ENCODE measurements at places on chromosomes 2 and 18.

GRCh38 chr2:3944071-3944470 is 240.7 kb downstream of the DCDC2C start:
- DNase-seq: no peak

- DNase-seq: no peak
These were observed 89.0 kb downstream of the NBAS start for GRCh38 chr2:15472133-15472532.

DNA sequence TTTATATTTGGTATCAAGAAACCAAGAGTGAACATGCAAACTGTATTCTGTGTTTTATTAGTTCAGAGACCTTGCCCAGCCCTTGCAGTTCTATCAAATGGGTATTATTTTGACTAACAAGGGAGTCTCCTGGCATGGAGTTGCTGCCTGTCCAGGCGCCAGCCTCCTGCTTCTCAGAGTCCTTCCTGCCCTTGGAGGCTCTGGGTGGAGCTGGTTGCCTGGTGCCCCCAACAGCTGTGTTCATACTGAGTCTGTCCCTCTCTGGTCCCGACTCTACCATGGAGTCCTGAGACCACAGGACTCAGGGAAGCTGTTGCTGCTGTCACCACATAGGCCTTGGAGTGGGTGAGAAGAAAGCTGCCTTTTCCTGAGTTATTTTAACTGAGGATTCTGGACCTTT is 26.3 kb upstream of the GREB1 start:
- no peak for DNase-seq

DNA sequence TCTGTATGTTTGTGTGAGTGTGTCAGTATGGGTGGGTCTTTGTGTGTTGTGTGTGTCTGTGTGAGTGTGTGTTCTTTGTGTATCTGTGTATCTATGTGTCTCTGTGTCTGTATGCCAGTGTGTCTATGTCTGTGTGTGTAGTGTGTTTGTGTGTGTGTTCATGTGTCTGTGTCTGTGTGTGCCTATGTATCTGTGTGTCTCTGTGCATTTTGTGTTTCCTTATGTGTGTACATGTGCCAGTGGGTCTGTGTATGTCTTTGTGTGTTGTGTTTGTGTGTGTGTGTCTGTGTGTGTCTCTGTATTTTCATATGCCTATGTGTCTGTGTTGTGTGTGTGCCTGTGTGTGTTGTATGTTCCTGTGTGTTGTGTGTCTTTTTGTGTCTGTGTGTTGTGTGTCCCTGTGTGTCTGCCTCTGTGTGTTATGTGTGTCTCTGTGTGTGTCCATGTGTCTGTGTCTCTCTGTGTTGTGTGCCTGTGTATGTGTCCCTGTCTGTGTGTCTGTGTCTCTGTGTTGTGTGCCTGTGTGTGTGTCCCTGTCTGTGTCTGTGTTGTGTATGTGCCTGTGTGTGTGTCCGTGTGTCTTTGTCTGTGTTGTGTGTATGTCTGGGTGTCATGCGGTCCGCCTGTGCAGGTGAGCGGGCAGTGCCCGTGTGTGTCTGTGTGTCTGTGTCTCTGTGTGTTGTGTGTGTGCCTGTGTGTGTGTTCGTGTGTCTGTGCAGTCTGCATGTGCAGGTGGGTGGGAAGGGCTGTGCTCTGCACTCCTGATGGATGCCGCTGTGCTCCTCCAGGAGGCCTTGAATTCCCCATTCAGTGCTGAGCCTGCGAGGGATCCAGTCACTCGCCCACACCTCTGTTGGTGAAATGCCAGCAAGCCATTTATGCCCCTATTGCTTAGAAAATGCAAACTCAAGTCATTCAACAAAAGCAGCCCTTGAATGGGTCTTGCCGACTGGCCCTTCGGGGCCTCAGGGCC is 37.4 kb downstream of the KLHL29 start:
- no peak for DNase-seq

DNA sequence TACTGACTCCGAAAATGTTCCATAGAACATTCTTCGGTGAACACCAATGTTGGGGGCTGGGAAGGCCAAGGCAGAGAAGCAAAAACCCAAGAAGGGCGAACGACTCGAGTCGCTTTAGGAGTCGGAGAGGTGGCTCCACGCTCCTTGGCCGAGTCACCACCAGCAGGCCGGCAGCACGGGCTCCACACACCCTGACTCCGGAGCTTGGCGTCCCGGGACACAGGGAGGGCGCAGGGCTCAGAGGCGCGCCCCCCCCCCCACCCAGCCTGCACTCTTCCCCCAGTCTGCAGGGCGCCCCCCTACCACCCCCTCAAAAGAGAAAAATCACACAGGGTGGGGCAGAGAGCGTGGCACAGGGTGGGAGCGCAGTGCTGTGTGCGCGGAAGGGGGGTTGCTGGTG is 7.5 kb upstream of the ADI1 start:
- no peak for DNase-seq

DNA sequence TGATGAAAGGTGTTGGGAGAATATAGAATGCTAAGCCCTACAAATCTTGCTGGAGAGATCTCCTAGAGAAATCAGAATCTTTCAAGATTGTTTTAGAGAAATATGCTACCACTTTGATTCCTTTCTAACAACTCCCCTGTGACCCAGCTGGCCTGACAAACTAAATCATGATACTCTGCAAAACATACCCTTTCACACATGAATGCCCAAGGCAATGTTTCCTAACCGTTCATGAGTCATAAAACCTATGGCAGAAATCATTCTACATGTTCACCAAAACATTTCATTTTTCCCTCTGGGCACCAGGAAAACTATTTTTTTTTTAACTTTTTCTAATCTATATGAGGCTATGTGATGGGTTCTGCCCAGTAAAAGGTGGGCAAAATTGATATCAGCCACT is 77.8 kb upstream of the SETBP1 start:
- DNase-seq: no peak

DNA sequence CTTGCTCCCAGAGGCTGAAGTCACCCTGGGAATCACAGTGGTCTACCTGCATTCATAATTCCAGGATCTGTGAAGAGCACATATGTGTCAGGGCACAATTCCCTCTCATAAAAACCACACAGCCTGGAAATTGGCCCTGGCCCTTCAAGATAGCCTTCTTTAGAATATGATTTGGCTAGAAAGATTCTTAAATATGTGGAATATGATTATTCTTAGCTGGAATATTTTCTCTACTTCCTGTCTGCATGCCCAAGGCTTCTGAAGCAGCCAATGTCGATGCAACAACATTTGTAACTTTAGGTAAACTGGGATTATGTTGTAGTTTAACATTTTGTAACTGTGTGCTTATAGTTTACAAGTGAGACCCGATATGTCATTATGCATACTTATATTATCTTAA is 24.2 kb downstream of the ICOS start:
- no peak for DNase-seq

GRCh38 chr2:37143974-37144373 is 12.8 kb downstream of the EIF2AK2 start:
- DNase-seq: no peak

GRCh38 chr2:168814939-168815907 is 12.8 kb downstream of the NOSTRIN start:
- no peak for DNase-seq

DNA sequence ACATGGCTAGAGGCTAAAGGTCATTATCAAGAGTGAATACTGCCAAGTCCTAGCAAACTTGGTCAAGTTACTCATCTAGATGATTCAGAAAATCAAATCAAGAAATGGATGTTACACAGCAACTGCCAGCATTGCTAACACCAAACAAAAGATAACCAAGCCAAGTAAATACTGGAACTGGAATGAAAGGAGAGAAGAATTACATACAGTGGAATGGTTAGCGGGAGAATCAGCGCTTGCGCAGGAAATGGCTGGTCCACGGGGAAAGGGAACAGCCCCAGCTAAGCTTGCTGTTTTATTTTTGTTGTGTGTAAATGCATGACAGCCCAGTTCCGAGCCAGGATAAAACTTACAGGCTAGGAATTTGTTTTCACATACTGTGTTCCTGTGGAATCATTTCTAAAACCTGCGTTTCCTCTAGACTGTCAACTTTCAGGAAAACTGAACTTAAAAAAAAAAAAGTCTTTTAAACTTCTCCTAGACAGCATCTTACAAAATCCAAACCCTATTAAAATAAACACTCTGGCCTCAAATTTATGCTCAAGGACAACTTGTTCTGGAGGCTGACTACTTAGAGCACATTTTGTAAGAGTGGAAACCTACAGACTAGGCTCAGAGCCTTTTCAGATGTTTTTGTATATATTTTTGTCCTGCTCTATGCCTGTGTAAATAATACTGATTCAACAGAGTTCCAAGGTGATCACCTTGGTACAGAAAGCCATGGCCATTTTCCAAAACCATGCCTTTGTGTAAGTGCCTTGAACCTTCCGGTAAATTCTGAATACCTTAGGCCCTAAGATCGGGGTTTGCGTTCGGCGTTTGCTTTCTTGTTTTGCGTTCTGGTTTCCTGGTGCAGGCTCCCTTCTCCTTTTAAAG is 30.7 kb upstream of the TXNDC2 start:
- DNase-seq: no peak

- peak; percentile 28 for DNase-seq
These were observed 506 bp downstream of the BMPR2 start for GRCh38 chr2:202376460-202377206.

- DNase-seq: no peak
These were observed 13.7 kb downstream of the HES6 start for GRCh38 chr2:238225911-238226697.

GRCh38 chr18:62085756-62086155 is 101.1 kb downstream of the PIGN start:
- no peak for DNase-seq

DNA sequence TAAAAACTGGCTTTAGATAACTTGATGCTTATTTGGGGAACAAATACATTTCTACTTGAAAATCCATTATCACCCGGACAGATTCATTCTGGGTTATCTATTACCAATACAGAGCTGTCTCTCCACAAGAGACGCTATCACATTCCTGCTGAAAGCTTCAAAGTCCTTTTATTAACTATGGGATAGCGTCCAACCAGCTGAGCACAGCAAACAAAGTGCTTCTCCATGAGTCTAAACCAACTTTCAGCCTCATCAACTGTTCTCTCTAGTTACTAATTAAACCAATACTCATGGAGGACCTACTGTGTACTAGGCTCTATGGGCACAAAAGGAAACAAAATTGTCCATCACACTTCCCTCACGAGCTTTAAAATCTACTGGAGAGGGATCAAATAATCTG is 132.8 kb downstream of the L3MBTL4 start:
- DNase-seq: no peak

DNA sequence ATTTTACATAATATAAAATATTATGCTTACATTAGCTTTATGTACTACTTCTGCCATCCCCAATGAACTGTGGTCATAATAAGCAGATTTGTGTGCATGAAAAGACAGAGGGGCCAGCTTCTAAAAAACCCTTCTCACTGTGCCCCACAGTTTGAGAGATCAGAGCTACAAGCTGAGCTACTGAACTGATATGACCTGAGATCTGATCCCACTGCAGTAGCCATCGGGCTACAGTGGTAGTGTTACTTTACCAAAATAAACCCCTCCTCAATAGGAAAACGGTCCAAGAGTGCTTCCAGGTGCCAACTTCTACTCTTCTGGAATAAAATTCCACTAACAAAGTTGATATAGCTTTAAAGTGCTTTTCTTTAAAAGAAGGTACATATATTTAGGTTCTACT is 43.1 kb downstream of the IKZF2 start:
- DNase-seq: no peak

- no peak for DNase-seq
These were observed 666.1 kb downstream of the SATB2 start for GRCh38 chr2:198791623-198792022.

GRCh38 chr2:10829299-10829698 is 16.7 kb upstream of the PDIA6 start:
- no peak for DNase-seq

DNA sequence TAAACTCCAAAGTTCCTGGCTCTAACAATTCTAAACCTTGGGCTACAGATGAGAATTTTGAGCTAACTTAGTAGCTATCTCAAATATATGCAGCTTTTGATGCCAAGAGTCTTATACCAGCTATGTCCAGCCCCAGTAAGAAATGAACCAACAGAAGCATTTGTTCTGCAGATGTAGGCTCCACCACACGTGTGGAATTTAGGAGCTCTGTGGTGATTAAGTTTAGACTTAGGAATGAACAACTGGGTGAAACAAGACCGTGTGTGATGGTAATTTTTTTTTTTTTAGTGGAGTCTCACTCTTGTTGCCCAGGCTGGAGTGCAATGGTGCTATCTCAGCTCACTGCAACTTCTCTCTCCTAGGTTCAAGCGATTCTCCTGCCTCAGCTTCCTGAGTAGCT is 179.7 kb downstream of the ANKRD30B start:
- no peak for DNase-seq

GRCh38 chr18:35828591-35828990 is 143.9 kb upstream of the RMP24 start:
- DNase-seq: no peak

- peak; percentile 14 for DNase-seq
These were observed 902 bp downstream of the SS18 start for GRCh38 chr18:26089293-26090129.

GRCh38 chr2:160657196-160657595 is 163.6 kb upstream of the RBMS1 start:
- peak; percentile 34 for DNase-seq

GRCh38 chr2:45938649-45939511 is 287.4 kb downstream of the PRKCE start:
- peak; percentile 71 for DNase-seq

DNA sequence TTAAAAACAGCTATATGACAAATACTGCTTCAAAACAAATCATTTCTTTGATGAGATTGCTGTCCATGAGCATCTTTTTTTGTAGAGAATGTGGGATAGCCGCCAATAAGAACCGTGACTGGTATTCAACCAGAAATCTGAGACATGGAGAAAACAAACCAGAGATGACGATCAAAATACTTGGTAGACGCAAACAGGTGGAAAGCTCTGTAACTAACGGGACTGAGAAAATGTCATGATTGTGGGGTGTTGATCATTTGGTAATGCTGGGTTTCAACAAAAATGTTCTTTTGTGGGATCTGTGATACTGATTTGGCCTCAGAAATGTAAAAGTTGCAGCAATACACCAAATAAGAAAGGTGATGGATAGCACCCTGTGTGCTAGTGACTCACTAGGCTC is 364.8 kb downstream of the NYAP2 start:
- peak; percentile 7 for DNase-seq

DNA sequence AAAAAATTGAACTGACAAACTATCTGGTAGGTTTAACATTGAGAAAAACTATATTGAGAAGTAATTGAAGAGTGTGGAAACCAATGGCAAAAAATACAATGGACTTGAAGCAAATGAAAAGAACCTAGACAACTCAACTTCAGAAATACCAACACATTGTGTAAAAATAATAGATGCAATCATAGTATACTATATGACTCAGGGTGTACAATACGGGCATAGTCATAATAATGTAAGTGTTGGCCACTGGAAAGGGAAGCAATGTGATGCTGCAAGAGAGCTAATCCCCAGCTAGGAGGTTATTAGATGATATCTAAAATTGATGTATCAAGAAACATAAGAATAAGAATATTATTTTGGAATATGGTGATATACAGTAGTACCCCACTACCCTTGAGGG is 45.3 kb downstream of the SMAD7 start:
- DNase-seq: no peak

DNA sequence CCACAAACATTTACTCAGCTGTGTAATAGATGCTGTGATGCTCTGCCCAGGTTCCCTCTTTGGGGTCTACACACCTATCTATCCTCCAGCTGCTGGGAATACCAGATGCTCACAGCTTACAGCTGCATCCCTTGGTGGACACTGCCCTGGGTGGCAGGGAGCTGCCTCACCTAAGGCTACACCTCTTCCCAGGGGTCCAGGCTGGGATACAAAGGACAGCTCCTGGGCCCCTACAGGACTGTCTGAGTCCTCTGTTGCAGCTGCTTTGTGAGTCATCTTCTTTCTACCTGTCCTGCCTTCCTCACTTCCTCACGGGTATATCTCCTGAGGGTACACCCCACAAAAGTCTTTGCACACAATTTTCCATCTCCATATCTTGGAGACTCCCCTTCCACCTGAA is 27.6 kb downstream of the THNSL2 start:
- DNase-seq: no peak
